ENCODE measurements at places on chromosomes 16 and 17.

DNA sequence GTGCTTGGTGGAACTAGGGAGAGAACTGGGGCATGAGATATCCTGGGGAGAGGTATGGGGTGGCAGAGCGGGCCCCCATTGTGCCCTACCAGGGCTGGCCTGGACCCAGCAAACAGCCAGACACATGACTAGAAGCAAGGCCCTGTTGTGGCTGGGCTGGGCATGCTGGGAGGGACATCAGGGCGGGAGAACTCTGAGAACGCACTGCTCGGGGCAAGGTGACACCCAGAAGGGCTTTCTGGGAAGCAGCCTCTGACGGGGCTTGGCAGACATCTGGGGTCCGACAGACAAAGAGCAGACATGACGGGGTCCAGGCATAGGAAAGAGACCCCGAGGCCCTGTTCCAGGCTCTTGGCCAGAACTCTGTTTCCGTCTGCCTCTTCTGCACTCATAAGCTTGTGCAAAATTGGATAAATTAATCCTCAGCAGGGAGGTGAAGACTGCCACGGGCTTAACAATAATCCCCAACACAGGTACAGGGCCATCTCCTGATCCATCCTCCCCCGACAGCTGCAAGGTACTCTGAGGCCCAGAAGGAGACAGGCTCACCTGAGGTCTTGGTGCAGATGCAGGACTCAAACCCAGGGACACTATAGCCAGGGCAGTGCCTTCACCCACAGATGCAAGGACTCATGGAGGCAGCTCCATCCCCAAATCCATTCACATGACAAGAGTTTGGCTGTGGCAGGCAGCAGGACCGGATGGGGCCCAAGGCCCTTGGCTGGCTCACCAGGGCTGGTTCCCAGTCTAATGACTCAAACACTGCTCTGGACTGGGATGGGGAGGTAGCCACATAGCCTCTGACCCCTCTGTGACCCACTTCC is 5.4 kb downstream of the SREBF1 start:
- DNase-seq: no peak

GRCh38 chr16:14303182-14303618 is 232.1 kb downstream of the MRTFB start:
- DNase-seq: no peak

DNA sequence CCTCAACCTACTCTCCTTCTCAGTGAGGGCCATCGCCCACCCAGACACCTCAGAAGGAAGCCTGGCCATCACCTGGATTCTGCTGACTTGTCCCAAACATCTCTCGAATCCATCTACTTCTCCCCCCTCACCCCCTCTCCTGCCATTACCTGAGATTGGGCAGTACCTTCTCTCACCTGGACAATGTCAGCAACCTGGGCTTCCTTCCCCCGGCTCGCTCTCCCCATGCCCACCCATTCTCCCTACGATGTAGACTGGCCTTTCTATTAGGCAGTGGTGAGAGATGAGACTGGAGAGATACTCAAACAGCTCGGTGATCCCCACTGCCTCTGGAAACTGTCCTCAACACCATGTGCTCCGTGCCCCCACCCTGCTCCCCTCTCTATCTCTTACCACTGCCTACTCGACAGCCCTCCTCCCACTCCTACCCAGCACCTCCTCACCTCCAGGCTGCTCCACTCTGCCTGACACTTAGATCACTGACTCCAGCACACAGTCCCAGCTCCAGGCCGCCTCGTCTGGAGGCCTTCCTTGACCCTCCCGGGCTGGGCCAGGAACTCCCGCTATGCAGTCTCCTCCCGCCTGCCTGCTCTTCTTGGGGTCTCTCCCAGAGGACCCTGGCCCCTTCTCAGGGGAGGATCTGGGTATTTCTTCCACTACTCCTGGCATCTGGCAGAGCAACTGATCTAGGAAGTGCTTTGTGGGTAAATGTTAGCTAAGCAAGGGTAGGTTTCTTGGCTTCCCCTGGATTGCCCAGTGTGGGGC is 235.8 kb upstream of the NLRP1 start:
- DNase-seq: no peak

DNA sequence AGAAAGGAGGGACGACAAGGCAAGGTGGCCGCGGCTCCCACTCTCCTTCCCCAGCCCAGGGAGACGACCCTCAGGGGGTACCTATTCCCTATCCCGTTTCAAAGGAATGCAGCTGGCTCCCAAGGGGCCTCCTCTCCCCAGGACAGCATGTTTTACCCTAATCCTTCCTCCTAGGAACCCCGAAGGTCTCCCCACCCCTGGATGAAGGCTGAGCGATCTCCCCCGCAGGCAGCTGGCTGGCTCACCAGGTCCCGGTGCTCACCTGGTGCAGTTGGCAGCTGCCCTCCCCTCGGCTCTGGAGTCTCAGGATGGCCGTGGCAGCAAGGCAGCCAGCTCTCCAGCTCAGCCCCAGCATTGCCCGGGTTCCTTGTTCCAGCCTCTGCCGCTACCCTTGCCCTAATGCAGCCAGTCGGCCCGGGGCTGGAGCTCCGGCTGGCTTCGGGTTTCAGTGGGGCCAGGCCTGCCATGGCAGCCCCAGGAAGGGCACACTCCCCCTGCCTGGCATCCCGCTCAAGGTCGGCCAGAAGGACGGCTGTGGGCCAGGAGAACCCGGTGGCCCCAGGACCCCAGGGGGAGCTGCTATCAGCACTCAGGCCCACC is 4.6 kb downstream of the CLUH start:
- DNase-seq: no peak

- DNase-seq: no peak
These were observed 23.8 kb downstream of the TMEM92 start for GRCh38 chr17:50298018-50298417.

DNA sequence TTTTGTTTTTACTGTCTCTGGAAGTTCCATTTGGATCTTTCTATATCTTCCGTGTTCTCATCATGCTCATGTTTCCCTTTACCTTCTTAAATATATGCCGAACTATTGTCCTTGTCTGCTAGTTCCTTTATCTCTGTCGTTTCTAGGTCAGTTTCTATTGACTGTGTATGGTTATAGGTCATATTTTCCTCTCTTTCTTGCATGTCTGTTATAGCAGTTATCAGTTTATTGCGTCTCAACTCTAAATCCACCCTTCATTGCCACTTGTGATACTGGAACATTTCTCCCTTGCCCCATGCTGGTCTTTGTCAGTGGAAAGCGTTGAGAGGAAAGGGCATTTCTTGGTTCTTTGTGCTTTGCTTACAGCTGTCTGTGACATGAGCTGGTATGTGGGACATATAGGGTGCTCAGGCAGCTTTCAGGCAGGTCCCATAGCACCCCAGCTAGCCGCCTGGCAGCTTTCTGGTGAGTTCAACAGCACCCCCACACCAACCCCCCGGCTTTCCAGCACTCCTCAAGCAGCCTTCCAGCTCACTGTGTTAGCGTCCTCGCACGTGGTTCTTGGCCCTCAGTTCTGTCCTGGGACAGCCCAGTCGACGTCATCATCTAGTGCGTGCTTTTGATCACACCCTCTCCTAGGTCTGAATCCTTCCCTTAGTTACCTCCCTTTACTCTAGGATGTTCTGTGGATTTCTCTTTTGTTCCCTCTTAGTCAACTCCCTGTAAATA is 15.4 kb upstream of the DNASE1 start:
- no peak for DNase-seq

GRCh38 chr17:11545002-11545401 is 53.3 kb upstream of the DNAH9 start:
- no peak for DNase-seq

DNA sequence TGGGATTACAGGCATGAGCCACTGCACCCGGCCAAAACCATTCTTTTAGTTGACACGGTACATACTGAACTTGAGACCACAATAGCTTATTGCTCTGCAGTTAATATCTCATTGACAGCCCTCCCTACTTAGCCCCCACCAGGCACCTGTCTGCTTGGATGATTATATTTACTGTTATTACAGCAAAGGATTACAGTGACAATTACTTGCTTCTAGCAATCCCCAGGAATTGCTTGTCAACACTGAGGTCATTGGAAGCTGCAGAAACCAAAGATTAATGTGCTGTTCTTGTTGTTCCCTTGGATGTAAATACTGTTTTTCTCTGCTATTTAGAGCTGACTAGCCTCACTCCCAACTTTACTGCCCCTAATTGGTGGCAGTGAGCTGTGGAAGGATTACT is 211.2 kb downstream of the LGALS9B start:
- no peak for DNase-seq

GRCh38 chr17:77140878-77141767 is at the start of gene SEC14L1:
Gene SEC14L1, plus strand, starts transcription at chr17:77140969. Its CDS starts 2,628 bp downstream, at chr17:77143597.
- DNase-seq: no peak

- DNase-seq: no peak
These were observed 5.5 kb upstream of the PHF12 start for GRCh38 chr17:28956861-28957260.

DNA sequence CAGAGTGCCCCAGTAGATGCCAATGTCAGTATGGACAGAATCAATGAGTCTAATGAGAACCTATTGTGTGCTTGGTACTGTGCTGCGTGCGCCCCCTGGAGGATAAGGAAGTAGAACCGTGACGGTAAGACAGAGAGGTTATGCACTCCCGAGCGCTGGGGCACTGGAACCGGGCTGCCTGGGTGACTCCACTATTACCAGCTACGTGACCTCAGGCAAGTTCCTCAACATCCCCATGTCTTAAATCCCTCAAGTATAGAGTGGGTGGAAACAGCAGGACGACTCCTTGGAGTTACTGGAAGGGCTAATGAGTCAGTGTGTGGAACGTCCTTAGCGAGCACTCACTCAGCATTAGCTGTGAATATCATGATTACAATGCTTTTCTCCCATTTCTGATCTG is 16.2 kb downstream of the CHST4 start:
- DNase-seq: peak; percentile 1

- no peak for DNase-seq
These were observed 2.8 kb upstream of the C17orf107 start for GRCh38 chr17:4896332-4897197.

GRCh38 chr16:59597269-59597668 is 863.2 kb upstream of the GOT2 start:
- no peak for DNase-seq

DNA sequence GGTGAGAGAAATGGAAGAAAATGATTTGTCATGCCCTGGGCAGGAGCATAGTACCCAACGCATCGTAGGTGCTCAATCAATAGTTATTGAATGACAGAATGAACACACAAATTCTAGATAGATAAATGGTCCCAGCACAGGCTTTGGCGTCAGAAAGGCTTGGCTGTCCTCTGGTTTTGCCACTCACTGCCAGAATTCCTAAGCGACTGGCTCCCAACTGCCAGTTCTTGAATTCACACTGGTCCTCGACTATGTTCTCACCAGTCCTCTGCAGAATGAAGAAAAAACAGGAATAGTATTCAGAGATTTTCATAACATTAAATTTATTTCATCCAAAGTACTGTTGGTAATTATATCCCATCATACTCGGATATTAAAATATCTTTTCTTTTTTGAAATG is 163.1 kb upstream of the NOL11 start:
- no peak for DNase-seq

- no peak for DNase-seq
These were observed 6.6 kb upstream of the PITPNA start for GRCh38 chr17:1568950-1569810.

GRCh38 chr17:63848834-63849689 is 6.6 kb upstream of the SMARCD2 start:
- DNase-seq: no peak

- DNase-seq: no peak
These were observed 27.1 kb downstream of the MEOX1 start for GRCh38 chr17:43634591-43635125.

DNA sequence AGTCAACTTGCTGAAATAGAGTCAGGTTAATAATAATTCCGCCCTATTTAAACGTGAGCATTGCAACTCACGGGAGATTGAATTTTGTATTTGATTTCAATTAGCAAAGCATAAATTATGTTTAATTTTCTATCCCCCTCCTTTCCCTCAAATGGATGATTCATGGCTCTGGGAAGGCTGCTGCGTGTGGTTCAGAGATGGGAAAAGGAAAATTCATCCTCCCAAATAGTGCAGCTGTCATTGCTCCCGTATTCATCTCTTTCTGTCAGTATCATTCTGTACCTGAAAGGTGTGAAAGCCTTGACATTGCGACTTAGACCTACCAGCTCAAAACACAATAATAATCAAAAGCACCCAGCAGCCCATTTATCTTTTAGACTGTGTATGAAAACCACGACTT is 447.3 kb downstream of the HS3ST4 start:
- DNase-seq: no peak

GRCh38 chr16:11667824-11668622 is at the start of gene SNN:
Gene SNN, plus strand, starts transcription at chr16:11668455. Its CDS starts 7,605 bp downstream, at chr16:11676060.
- DNase-seq: peak; percentile 42

DNA sequence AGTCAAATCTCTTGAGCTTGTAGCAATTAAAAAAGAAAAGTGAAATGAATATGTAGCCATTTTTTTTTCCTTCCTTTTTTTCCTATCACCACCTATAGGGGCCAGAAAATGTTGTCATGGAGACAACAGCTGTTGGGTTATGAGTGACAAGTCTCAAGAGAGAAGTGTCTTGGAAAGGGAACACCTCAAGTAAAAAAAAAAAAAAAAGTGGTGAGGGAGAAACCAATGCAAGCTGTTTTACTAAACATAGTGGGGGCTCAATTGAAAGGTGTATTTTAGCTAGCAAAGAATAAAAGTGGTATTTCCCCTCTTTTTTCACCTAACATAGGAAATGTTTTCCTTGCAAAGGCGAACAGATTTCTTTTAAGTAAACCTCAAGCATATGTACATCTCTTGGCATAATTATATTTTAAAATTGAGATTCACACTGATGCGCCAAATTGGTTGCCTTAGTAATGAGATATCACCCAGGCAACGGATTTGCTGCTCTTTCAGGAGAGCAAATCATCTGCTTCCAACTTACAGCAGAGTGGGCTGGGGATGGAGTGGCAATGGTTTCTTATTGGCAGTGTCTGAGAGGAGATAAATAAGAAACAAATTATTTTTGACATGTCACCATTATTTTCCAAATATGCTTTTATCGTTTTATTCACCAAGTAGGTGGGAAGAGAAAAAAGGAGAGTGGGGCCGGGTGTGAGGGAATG is 183.6 kb downstream of the MYO1D start:
- DNase-seq: peak; percentile 21

GRCh38 chr17:59530531-59530930 is 34.9 kb upstream of the DHX40 start:
- DNase-seq: no peak

DNA sequence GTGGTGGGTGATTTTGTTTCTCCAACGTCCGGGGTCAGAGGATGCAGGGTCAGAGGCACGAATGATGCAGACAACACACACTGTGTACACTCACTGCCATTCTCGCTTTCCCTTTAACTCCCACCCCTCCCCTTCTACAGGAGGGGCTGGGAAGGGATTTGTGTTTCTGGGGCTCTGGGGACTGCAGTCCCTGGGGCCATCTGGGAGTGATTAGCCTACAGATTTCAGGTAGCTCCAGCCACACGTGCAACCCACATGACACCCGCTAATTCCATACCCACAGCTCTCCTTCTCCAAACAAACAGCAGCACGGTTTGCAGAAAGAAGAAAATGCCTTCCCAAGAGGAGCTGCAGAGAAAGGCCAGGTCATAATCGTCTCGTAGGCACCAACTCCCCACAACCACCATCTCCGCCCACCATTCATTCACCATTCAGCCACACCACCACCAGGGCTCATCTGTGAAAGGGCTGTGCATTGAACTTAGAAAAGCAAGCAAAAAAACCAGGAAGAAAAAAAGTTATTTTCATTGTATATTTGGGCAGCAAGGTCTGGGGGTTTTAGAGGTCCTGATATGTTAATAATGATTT is 9.4 kb upstream of the SOX9 start:
- no peak for DNase-seq

- no peak for DNase-seq
These were observed 59.2 kb upstream of the GOT2 start for GRCh38 chr16:58793366-58793765.
